ENCODE measurements at places on chromosomes 4 and X.
A peak's percentile ranks its signal among the peaks of the same experiment; 100 is the strongest.

DNA sequence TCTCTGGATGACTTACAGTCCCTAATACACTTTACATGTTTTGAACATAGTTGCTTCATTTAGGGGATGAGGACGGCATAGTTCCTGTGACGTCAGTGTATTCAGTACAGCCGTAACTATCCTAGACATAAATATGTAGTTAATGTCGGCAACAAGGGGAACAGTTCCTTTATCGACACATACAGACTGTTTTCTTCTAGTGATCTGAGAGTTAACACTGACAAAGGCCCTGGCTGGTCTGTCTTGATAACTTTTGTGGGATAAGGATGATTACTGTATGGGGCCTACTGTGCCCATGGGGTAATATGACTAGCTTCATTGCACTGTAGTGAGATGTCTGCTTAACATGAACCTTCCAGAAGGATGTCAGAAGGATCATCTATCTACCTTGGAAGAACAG, 131.2 kb downstream of the ZNF518B start:
- no peak for DNase-seq

- no peak for DNase-seq
Measured at GRCh38 chrX:39773923-39774773, 323.6 kb downstream of the BCOR start.

- peak; percentile 32 for DNase-seq
Measured at GRCh38 chr4:25160714-25161592, 704 bp upstream of the SEPSECS start.

GRCh38 chr4:47120783-47121182, 89.4 kb downstream of the GABRB1 start:
- no peak for DNase-seq

DNA sequence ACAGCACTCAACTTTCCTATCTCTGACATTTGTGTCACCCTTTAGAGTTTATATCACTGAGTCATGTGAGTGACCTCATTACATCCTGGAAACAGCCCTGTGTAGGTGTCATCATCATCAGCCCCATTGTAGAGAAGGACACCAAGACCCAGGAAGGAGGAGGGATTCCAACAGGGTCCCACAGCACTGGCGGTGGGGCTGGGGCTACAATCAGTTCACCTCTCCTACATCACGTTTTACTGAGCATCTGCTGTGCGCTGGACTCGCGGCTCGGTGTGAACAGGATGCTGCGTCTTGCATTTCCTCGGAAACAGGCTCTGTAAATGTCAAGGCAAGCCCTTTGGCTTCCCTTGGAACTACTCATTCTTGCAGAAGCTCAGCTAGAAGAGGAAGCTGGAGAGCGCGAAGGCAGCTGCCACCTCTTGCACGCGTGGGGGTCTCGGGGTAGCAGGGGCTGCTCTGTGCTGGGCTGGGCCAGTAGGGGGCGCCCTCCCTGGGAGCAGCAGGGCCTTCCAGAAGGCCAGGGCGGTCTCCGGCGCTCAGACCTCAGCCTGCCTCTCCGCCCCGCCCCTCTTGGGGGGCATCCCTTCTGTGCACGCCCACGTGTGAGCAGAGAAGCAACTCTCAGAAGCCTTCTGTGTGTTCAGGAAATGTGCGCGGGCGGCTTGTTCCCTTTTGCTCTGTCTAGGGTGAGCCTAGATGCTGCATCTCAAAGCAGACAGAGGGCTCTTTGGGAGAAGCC, 29.0 kb downstream of the REELD1 start:
- no peak for DNase-seq

DNA sequence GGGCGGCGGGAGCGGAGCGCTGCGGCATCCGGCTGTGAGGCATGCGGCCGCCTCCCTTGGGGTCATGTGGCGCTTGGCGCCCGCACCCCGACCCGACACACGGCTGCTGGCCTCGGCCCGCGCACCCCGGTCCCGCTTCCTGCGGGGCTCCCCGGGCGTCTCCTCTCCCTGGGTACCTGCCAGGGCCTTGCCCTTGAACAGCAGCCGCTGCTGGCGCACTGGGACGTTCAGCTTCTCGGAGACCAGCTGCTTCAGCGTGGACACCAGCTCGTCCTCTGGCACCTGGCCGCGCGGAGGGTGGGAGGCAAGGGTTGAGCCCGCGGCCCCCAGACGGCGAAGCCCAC, 391 bp downstream of the UBL4A start:
- DNase-seq: no peak
